ENCODE measurements at places on chromosomes 11 and 22.

GRCh38 chr11:2774173-2775082, 74.6 kb upstream of the KCNQ1OT1 start:
- peak; percentile 9 for DNase-seq

- no peak for DNase-seq
Observed at GRCh38 chr11:17927681-17928343, 85.0 kb downstream of the SERGEF start.

GRCh38 chr22:26430600-26430999, 1.5 kb downstream of the ASPHD2 start:
- peak; percentile 35 for DNase-seq

DNA sequence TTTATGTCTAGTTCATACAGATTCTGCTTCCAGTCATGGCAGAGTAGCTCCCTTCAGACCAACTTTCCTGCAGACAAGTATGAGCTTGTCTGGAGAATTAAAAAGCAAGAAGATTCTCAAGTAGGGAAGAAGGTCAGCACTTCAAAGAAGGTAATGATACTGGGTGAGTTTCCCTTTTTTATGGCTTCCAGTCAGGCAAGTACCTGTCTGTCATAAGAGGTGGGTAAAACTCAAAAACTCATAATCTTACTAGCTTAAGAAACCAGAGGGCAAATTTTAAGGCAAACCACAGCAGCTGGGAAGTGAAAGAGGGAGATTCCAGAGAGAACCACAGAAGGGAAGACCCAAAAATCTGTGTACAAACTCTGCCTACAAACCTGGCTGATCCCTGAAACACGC, 54.2 kb downstream of the DENND5A start:
- no peak for DNase-seq

- DNase-seq, result no peak
Observed at GRCh38 chr11:108985945-108986279, 321.0 kb downstream of the DDX10 start.

- DNase-seq, result no peak
Observed at GRCh38 chr11:122578171-122578825, 77.2 kb upstream of the UBASH3B start.

DNA sequence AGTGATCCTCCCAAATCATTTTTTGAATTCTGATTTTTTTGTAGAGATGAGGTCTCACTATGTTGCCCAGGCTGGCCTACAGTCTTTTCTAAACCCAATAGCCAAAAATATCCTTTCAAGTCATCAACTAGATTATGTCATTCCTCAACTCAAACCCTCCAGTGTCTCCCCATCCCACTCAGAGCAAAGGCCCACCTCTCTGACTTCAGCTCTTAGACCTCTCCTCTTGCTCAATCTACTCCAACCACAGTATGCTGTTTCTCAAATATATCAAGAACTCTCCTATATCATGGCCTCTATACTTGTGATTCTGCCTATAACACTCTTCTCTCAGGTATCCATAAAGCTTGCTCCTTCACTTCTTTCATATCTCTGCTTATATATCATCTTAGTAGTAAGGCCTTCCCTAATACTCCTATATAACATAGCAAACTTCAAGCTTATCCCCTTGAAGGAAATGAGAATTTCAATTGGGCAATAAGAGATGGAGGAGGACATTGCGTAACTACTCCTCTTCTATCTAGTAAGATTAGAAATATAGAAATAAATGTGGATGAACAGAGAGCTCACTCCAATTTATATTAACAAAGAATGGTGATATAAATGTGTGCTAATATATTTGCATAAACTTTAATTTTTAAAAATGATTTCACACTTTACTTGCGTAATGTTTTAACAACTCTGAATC, 24.5 kb downstream of the DLG2 start:
- no peak for DNase-seq

DNA sequence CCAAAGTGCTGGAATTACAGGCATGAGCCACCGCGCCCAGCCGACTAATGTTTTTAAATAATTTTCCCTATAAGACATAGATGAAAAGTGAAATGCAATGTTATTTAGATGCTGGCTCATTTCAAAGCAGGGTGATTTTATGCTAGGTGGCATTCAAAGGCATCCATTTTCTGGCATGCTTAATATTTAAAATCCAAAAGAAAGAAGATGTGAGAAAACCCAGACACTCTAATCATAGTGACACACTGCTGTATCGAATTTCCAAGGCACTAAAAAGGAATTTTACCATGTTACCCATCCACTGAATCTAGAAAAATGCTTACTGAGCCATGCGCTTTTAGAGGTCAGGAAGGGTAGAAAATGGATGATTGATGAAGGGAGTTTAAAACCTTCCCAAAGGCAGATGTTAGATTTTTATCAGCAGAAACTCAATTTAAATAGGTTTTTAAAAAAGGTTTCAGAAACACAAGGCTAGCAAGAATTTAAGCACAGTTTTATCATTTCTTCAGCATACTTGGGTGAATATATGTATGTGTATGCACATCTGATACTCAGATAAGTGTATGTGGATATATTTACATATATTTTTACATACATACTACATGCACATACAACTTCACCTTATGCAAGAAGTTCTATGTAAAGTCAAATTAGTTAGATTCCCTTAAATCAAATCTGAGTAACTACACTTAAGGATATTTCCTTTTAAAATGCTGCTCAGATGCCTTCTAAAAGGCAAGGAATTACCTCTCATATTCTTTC, 24.1 kb upstream of the CCDC89 start:
- no peak for DNase-seq

GRCh38 chr11:28922386-28922981, 814.3 kb downstream of the METTL15 start:
- no peak for DNase-seq

DNA sequence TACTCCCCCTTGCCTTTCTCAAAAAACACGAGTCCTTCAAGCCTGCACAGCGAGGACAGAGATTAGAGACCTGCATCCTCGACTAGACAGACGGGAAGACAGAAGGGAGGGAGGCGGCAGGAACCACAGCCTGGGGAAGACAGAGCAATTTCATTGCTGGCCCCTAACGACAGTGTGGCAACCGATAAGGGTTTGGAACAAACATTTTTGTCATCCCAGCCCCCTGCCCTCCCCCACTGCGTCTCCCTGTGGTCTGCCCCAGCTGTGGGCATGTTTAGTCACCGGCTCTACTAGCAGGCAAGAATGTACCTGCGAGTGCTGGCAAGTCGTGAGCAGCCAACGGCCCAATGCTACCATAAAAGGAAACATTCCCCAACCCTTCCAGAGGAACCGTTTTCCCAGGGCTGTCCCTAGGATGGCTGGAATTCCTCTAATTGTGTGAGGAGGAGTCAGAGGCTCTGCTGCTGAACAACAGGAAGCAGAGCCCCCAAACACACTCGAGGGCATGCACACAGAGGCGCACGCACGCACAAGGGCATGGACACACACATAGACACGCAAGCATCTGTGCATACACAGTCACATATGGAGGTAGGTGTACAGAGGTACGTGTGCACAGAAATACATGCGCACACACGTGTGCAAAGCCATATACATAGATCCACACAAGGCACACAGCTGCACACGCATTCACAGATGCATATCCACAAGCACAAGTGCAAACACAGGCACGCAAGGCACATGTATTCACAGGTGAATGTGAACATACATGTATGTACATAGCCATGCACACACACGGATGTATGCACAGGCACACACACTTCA, 58.3 kb downstream of the MYH9 start:
- peak; percentile 88 for DNase-seq

DNA sequence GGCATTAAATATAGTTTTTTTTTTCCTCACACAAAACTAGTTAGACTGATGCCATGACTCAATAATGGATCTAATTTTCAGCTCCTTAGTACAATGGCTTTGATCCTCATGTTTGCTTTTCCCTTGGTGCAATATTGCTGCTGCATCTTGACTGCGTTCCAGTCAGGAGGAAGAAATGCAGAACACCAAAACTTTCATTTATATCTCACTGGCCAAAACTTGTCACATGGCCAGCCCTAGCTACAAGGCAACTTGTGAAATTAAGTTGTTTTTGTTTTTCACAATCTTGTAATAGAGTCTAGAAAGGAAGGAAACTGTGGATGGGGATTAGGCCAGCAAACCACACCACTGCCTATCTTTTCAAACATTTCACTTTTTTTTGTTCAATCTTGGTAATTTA, 36.7 kb downstream of the SMC1B start:
- no peak for DNase-seq

- no peak for DNase-seq
Observed at GRCh38 chr11:112172362-112172994, 2.8 kb upstream of the BCO2 start.
